ENCODE measurements at places on chromosomes 2 and 18. TPM values are rescaled to one million over a fixed set of nuclear protein-coding genes. Genes with fewer than 3 reads are reported as not detected.

The LOXL3 gene
- total RNA-seq: 7.1 TPM

The EGR4 gene
- not detected for total RNA-seq

The HS6ST1 gene
- 62.2 TPM for total RNA-seq

The DSEL gene
- 10.0 TPM for total RNA-seq

The EML6 gene
- 0.99 TPM for total RNA-seq

- no peak overlapping the region for H3K27ac ChIP-seq
- no peaks in the 10 kb centered on the region for H3K4me1 ChIP-seq
- H3K4me3 ChIP-seq: no peak overlapping the region
- no peaks in the 10 kb centered on the region for H3K36me3 ChIP-seq
Measured at GRCh38 chr2:42998721-42999120, 206.3 kb upstream of the HAAO start.
